ENCODE measurements at places on chromosomes 12 and 14.

GRCh38 chr14:70881549-70882177, 25.6 kb upstream of the PCNX1 start:
- no peak for DNase-seq

DNA sequence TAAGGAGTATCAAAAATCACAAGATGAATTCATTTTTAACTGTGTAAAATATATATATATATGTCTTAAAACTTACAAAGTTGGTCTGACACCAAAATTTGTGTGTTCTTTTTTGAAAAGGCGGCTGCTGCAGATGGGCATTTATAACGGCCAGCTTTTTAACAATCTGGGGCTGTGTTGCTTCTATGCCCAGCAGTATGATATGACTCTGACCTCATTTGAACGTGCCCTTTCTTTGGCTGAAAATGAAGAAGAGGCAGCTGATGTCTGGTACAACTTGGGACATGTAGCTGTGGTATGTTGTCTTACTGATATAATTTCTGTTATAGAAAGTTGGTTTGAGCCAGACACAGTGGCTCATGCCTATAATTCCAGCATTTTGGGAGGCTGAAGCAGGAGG, 47.0 kb downstream of the TTC8 start:
- no peak for DNase-seq

- DNase-seq = no peak
Measured at GRCh38 chr12:3461391-3461790, 29.6 kb upstream of the PRMT8 start.

DNA sequence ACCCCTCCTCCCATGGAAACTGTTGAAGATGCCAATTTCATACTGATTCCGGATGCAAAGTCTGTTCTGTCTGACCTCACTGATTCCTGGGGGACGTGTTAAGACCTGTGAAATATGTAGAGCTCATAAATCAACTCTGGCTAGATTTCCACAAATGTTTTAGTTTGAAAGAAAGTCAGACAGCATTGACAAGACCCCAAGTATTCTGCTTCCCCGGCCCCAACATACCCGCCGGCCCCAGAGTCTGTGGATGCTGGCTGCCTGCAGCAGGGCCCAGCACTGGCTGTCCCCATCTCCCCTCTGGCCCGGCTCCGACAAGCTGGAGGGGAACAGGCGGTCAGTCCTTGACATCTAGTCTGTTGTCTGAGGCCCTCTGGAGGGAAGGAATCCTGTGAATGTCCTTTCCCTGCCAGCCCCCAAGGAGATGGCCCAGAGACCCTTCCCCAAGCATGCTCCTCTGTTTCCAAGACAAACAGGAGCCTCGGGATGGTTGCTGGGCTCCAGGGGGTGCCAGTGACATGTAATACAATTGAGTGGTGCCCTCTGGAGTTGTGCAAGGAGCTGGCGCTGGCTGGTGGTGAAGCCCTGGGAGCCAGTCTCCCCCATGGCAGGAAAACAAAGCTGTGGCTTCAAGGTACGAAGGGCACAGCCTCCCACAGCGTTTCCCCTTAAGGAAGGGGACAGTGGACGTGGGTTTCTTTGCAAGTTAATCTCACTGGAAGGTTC, 22.3 kb downstream of the FBLN5 start:
- no peak for DNase-seq

Data from NCI-H460 (cell line).